ENCODE measurements at places on chromosomes 16 and 17.
A peak's percentile ranks its signal among the peaks of the same experiment; 100 is the strongest.

DNA sequence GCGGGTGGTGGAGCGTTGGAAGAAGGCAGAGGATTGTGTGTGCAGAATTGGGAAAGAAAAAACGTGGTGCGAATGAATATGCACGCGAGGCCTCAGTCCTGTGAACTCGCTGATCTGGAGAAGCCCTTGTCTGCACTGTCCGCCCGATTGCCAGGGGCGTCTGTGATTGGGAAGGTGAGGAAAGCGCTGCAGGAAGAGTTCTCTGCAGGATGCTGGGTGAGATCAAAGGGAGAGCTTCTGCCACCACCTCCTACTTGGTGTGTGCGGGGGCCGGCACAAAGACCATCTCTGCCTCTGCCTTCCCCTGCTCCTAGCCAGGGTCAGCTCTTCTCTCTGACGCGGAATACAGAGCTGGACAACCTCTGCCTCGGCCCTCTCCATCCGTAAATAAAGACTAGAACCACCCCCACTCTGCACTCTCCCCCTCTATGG, 841 bp upstream of the RAB5C start:
- ATAC-seq, result no peak

GRCh38 chr17:30975042-30975820, 4.4 kb downstream of the RNF135 start:
- ATAC-seq, result no peak

GRCh38 chr16:83356266-83356665, 451.5 kb upstream of the HSBP1 start:
- peak; percentile 37 for ATAC-seq

GRCh38 chr16:13120557-13120956, 219.2 kb downstream of the SHISA9 start:
- no peak for ATAC-seq

GRCh38 chr17:58991718-58992331, 114.9 kb downstream of the TRIM37 start:
- ATAC-seq, result peak; percentile 60

GRCh38 chr17:44655983-44656710, at the start of gene MEIOC:
MEIOC (plus strand) TSS chr17:44656468; CDS start chr17:44656614, 146 bp downstream.
- no peak for ATAC-seq
